ENCODE measurements at places on chromosomes 7 and 10.

DNA sequence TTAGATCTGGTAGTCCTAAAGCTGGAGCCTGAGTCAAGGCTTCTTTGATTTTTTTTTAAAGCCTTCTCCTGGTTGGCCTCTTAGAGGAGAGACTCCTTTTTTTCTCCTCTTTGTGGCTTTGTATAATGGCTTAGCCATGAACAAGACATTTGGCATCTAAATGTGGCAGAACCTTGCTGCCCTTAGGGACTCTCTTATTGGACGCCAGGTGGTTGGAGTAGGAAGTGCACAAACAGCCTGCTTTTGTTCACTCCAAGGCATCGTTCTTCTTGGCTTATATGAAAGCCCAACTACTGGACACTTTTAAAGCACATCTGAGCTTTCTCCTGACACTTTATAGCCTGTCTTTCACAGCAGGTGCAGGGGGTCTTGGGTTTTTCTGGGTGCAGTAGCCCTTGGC, 25.0 kb downstream of the ZPBP start:
- DNase-seq = peak; percentile 12

DNA sequence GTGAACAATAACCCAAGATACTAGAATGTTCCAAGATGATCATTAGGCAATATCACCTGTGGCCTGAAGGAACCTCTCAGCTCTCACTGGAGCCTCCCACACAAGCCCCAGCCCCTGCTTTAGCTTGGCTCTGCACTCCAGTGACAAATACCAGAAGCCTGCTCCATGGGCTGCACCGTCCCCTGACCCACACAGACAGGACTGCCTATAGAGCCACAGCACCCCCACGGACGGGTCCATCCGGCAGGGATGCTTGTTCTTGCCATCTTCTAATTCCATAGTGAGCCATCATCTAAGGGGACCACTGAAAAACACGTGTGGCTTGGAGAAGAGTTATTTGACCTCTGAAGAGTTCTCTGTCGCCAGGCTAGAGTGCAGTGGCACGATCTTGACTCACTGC, 100.9 kb downstream of the PTN start:
- DNase-seq = no peak

DNA sequence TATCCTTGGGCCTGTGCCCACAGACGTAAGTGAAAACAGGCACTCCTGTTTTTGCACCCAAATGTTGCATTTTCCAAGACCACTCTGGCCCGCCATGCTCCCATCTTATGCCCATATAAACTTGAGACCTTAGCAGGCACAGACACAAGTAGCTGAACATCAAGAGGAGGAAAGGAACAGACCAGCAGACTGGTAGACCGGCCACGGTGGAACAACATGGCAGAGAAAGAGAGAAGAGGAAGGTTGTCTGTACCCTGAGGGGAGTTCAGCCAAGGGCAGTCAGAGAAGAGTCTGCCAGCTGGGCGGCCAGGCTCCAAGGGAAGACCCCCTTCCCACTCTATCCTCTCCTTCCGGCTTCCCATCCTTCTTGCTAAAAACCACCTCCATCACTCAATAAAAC, 85.3 kb downstream of the GPR37 start:
- no peak for DNase-seq

GRCh38 chr10:82266438-82266837, 391.4 kb downstream of the NRG3 start:
- DNase-seq = no peak

DNA sequence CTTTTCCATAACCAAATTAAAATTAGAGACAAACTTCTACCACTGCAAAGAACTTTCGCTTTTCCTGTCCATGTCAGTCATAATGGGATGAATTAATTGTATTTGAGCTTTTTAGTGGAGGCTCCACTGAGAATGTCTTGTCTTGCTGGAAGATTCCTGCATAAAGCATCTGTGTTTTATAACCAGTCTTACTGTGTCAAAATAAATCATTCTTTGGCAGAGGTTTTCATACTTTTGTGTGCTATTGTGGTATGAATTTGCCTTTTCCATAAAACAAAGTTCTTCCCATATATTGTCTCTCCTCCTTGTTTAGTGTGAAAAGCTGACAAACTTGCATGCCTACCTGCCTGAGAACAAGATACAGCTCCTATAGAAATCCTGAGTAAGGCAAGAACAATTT, 124.8 kb upstream of the CCDC6 start:
- no peak for DNase-seq

GRCh38 chr7:41403291-41403690, 299.6 kb downstream of the INHBA start:
- DNase-seq = no peak

DNA sequence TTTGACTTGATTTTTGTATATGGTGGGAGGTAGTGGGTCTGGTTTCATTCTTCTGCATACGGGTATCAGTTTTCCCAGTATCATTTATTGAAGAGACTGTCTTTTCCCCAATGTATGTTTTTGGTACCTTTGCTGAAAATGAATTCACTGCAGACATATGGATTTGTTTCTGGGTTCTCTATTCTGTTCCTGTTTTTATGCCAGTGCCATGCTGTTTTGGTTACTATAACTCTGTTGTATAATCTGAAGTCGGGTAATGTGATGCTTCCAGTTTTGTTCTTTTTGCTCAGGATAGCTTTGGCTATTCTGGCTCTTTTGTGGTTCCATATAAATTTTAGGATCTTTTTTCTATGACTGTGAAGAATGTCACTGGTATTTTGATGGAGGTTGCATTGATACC, 836 bp downstream of the ECD start:
- DNase-seq = no peak

GRCh38 chr7:33645104-33645503, 260.2 kb upstream of the BMPER start:
- no peak for DNase-seq

DNA sequence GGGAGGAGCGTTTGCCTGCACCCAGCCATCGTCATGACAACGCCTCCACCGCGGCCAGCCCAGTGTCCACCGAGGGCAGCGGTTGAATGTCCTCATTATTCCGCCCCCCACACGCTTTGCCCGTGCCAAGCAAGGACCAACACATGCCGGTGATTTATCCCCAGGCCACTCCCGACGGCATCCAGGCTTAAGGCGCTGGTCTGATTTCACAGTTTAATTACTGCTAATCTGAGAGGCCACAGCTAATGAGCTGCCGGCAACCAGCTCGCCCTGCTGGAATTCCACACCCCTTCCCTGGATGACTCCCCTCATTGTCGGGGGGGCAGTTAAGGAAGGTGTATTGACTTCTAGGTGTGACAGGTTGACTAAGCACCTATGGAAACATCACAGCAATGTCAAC, 432.3 kb downstream of the DNAJB6 start:
- DNase-seq = no peak

- DNase-seq = no peak
Observed at GRCh38 chr10:68154211-68154497, 44.9 kb downstream of the MYPN start.

GRCh38 chr10:82924711-82925110, 1049.7 kb downstream of the NRG3 start:
- no peak for DNase-seq

DNA sequence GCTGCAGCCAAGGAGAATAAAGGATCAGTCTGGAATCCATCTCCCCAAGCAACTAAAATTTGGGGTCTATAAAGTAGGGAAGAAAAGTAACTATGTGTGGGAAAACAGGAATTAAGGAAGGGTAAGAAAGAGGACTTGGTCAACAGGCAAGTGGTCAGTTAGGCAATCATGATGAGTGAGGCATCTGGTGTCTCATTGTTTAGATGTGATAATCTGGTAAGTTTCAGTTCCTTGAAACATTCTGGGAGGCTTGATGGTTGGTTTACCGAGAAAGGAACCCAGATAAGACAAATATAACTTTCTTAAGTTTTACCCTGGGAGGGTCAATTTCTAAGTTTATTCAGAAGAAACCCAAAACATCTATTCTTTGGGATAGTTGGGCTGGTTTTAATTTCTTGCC, 22.3 kb downstream of the HYAL4 start:
- DNase-seq = no peak

- no peak for DNase-seq
Observed at GRCh38 chr7:142689439-142690120, 59.7 kb upstream of the PRSS1 start.

DNA sequence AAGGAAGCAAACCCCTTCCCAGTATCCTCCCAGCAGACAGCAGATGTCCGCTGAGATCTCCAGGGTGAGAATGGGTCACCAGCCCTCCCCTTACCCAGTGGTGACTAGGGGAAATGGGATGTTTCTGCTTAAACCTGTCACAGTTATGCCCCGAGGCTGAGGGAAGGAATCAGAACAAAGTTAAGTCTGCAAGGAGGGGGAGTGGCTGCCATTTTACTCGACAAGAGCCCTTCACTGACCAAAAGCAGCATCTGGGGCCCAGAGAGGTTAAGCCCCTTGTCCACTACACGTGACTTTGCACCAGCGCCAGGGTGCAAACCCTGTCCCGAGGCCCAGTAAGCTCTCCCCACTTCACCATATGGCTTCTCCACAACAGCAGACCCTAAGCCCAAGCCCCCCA, 4.6 kb upstream of the NANOS1 start:
- no peak for DNase-seq

- DNase-seq = peak; percentile 39
Observed at GRCh38 chr7:55546814-55547213, 25.5 kb downstream of the VOPP1 start.

GRCh38 chr10:30182191-30183054, 123.0 kb upstream of the JCAD start:
- peak; percentile 59 for DNase-seq

- no peak for DNase-seq
Observed at GRCh38 chr10:58704671-58705141, 192.0 kb downstream of the BICC1 start.

DNA sequence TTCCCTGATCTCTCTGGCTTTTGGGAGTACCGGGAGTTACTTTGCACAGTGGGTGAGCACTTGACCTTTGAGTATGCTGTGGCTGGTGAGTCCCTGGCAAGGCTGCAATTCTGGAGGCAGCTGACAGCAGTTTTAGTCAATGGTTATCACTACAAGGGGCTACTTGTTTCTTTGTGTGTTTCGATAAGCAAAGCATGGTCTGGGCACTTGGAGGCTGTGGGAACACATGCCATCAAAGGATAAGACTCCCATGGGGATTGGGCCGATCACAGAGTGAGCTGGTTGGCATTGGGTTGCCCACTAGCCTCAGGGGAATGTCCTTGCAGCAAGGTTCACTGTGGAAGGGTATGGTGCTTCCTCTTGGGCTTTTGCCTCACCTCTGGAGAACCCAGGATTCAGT, 208.2 kb downstream of the SNX13 start:
- DNase-seq = no peak

DNA sequence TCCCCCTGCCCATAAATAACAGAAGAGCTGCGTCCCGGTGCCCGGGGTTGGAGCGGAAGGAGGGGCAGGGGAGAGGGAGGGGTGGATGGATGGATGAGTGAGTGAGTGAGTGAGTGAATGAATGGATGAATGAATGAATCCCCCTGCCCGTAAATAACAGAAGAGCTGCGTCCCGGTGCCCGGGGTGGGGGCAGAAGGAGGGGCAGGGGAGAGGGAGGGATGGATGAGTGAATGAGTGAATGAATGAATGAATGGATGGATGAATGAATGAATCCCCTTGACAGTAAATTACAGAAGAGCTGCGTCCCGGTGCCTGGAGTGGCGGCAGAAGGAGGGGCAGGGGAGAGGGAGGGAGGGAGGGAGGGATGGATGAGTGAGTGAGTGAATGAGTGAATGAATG, 7.6 kb upstream of the UNCX start:
- DNase-seq = no peak

Data from HepG2 (cell line).